CD4-positive, alpha-beta T cell (primary cell): ENCODE measurements at places on chromosomes 7 and 10.

DNA sequence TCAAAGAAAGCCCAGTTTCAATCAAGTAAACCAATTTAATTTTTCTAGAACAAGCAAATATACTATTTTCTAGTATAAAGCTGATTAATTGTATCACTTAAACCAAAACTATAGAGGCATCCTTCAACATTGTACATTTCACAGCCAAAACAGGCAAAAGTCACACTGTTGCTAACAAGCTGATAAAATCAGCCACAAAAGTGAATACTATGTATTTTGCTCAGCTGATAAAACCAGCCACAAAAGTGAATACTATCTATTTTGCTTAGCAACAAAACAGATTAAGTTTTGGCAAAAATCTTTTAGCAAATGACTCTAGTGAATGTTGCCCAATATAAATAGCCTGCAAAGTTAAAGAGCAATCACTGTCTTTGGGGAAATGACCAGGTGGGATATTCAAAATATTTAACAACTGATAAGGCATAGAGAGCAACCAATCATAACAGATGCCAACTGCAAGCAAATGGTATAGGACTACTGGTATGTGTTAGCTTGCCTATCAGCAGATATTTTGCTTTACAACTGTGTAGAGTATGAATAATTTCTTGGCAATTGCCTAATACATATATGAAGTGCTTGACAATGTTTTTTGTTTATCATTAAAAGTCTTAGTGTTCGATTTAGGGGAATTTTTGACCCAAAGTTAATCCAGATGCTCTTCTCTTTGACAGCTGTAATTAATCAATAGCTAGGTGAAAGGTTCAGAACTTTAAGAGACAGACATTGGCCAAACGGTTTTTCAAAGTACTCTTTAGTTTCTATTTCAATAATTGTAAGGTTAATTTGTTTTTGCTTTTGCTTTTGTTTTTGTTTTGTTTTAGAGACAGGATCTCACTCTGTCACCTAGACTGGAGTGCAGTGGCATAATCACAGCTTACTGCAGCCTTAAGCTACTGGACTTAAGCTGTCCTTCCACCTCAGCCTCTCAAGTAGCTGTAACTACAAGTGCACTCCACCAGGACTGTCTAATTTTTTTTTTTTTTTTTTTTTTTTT, 44.4 kb upstream of the SP4 start:
- DNase-seq: no peak

- no peak for DNase-seq
These were observed 247.3 kb upstream of the LYZL1 start for GRCh38 chr10:29041616-29042015.

DNA sequence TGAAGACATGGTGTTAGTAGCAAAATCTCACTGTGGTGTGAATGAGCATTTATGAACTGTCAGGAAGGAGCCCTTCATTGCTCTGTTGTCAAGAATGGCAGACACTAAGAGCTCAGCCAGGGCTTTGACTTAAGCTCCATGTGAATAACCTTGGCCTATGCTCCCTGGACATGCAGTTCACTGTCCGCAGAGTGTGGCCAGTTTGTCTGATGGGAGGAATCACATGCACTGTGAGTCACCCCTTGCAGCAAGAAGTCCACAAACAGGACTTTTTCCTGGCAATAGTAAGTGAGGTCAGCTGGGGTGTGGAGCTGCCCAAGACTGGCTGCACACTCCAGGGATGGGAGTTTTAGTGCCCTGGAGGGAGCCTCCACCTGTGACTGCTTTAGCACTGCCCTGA, 49.5 kb downstream of the ZNF37A start:
- DNase-seq: no peak

- DNase-seq: no peak
These were observed 23.1 kb downstream of the DNAJB9 start for GRCh38 chr7:108592646-108593201.

DNA sequence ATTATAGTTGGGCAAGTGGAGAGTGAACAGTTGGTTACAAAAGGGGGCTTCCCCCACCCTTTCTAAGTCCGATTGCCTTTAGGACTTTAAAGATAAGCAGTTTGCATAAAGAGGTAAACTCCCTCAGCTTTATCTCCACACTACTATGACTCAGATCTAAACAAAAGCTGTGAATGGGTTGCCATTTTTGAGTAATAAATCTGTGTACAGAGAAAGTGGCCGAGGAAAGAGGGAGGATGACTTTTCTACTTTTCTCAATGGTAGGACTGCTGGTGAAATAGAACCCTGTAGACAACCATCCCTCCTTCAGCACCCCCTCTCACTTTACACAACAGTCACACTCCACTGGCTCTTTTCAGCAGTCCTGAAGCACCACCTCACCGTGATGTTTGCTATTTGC, 71.2 kb downstream of the DNMBP start:
- no peak for DNase-seq
